ENCODE measurements at places on chromosomes 4 and X.

DNA sequence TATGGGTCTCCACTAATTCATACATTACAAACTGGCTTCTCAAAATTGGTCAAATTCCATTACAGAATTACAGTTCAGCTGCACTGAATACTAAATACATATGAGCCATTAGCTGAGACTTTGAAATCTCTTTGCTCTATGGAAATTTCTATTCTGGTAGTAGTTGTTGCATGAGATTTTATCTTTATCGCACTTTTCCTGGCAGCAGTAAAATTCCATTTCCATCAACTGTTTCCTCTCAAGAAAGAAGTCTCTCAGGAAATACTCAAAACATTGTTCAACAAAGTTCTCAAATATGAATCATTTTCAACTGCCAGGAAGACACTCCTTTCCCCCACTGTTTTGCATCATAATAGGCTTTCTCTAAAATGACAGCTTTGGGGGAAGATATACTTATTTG is 51.3 kb downstream of the ATP11C start:
- no peak for DNase-seq

GRCh38 chr4:186227744-186228513 is 622 bp downstream of the KLKB1 start:
- no peak for DNase-seq

DNA sequence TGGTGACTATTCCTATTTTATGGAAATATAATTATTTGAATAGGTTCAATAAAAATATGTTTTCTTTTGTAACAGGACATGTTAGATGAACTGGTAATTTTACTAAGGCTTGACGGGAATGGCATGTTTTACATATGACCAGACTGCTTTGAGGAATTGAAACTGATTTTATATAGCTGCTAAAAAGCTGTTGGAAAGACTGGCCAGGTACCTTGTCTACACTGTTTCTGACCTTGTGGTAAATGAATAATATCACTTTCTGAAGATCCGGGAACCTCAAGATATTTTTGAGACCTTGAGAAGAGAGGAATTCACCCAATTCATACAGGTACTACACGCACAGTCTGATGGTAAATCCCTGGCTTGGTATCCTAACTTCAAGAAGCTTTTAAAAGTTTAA is 42.1 kb upstream of the USP46 start:
- no peak for DNase-seq

DNA sequence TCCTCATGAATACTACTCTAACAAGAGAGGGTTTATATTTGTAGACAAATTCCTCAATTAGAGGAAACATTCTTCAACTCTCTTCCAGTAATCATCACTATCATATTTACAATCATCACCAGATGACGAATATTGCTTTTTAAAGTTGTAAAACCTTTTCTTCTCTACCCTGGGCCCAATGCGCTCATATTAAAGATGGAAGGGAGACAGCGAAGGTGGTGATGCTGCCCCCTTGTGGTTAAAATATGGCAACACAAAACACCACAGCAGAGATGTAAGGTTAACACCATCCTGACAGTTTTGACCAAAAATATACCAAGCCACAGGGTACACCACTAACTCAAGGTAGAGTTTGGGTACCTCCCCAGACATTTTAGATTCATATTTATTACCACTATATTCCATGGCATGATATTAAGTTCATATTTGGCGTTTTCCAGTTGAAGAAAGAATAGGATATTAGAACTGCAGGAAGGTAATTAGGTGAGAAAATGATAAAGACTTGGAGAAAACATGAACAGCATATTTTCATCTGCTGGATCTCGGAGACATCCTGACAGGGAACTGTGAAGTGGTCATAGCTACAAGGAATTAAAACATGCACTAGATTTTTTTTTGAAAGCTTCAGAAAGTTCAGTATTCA is 72.8 kb downstream of the SLC9A7 start:
- no peak for DNase-seq

- peak; percentile 49 for DNase-seq
These were observed 3.5 kb downstream of the CCNI start for GRCh38 chr4:77072195-77072753.

DNA sequence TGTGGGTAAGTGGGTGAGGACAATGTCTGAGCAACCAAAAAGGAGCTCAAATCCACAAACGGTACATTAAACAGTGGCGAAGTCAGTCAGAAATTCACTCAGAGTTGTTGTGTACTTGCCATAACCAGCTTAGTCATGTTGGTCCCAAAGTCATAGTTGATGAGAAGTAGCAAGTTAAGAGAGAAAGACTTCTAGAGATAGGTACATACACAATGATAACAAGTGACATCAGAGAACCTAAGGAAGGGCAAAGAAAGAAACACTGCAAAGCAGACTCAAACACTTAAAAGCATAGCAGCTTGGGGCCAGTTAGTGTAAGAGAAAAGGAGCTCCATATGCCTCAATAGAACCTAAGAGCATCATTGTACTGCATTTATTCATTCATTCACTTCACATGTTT is 30.2 kb downstream of the DYNLT3 start:
- no peak for DNase-seq

- DNase-seq = no peak
These were observed 65.5 kb downstream of the ZNF81 start for GRCh38 chrX:47902161-47902560.

DNA sequence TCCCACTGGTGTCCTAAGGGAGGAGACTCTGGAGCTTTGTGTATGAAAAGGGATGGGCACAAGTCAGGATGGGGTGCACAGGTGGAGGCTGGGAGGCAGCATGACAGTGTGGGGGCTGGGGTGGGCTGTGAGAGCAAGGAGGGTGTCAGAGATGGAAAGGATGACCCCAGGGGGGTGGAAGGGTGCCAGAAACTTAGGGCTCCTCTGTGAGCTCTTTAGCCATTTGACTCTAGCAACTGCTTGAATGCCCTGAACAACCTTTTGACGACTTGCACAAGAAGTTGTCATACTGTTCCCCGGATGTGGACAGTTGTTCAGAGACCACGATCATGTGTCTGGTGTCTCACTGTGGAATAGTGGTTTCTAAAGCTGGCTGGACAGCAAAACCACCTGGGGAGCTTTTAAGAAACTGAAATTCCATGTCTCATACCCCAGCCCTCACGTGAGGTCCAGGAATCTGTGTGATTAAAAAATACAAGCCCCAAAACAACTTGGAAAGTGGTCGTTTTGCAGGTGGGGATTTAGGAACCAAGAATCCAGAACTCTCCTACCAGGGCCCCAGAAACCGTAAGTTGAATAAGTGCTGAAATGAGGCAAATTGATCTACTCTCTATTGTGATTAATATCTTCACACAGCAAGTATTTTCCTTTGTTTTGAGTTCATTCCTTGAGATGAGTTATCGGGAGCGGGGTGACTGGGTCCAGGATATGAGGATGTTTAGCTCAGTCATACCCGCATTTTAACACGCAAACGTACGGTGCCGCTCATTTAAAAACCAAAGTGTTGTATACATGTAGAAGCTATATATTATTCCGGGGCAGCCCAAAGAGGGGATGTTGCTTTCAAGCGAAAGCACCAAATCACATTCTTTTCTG is 3.4 kb downstream of the RHOH start:
- peak; percentile 44 for DNase-seq

- no peak for DNase-seq
These were observed 64.7 kb upstream of the PTCHD1 start for GRCh38 chrX:23269923-23270322.

DNA sequence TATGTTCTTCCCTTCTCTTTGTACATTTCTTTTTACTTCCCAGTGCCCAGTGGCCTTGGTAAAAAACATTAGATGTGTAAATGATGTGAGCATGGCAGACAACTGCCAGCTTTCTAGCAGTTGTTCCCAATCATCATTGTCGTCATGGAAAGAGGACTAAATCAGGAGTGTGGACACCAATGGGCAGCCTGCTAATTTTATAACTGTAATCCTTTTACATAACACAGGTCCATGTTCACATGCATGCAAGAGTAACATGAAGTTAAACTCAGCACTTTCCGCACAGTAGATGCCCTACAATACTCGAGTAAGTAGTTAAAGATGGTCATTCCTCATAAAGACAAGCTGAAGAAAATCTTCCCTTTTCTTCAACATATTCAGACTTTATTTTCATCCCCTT is 23.4 kb upstream of the G3BP2 start:
- DNase-seq = no peak

DNA sequence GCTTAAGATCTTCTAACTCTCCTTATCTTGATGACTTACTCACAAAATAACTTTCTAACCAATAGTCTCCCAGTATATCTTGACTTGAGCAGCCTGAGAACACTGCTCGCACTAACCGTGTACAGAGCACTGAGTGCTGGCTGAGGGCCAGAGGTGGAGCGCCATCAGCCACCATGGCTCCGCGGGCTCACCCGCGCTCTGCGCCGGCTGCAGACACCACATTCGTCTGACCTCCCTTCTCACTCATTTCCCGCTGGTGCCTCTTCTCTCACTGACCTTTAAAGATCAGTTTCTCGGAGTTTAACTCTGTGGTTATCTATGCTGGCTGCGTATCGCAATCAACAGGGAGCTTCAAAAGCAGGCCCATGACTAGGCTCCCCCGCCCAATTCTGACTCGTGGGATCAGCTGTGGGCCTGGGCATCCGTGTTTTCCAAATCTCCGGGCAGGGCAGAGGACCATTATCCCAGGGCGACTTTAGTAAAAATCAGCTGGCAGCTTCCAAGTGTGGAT is 78.6 kb downstream of the HAUS3 start:
- DNase-seq = no peak

DNA sequence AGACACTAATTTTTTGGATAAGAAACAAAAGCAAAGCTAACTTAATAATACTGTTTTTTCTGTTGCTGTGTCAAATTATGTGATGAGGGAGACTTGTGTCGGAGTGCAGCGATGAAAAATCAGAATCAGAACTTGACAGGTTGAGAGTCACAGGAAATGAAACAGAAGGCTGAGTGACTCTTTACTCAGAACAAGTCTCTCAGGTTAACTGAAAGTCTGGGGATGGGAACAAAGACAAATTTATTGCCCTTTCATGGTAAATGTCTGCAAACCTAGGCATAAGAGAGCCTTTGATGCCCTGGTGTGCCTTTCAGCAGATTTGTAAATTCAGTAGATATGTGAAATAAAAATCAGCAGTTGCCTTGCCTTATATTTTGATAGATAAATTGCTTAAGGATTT is 96.0 kb downstream of the ADGRL3 start:
- no peak for DNase-seq

DNA sequence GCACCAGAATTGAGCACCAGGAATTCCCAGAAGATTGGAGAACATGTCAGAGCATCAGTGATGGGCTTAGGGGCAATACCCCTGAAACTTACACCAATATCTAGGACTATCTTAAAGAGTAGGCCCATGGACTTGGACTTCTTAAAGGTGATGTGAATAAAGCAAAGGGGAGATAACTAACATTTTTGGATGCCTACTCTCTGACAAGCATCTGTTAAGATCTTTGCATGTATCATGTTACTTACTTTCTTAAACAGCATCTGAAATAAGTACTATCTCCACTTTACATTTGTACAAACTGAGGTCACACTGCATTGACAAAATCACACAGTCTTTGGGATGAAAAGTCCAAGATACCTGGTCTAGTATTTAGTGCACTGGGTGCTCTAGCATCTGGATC is 258.6 kb upstream of the ARSJ start:
- DNase-seq = no peak

DNA sequence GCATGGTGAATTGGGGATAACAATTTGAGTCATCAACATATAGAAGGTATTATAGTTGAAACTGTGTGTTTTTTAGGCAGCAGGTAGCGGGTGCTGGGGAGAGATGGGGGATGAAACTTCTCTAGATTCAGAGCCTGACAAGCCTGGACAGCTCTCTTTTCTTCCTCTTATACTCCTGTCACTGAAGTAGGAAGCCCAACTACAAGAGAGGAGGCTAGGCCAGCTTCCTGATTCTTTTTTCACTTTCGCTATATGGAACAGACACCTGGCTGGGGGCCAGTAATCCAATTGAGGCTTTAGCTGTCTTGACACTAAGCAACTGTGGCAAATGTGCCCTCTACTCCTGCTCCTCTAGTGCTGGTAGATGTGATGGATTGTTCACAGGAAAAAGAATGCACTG is 69.2 kb downstream of the PHKA1 start:
- DNase-seq = no peak

- no peak for DNase-seq
These were observed 41.6 kb downstream of the ARHGAP10 start for GRCh38 chr4:147773261-147774184.

GRCh38 chr4:103754844-103755243 is 35.1 kb upstream of the TACR3 start:
- DNase-seq = no peak

- DNase-seq = no peak
These were observed 8.7 kb downstream of the GUCY2F start for GRCh38 chrX:109472939-109473735.

DNA sequence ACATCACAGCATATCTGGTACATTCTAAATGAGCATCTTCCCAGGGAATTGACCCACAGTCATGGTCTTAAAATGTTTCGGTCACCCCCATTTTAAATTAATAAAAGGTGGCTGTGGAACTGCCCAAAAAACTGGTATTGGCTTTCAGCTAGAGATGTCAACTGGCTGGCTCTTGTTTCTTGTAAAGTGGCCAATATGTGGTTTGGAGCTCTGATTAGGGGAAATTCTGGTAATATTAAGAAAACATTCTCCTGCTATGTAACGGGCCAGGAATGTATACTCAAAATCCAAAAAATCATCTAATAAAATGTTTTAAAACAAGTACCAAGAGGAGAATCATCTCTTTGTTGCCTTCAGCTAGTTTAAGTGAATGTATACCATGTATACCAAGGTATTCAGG is 62.0 kb upstream of the VCX2 start:
- no peak for DNase-seq

DNA sequence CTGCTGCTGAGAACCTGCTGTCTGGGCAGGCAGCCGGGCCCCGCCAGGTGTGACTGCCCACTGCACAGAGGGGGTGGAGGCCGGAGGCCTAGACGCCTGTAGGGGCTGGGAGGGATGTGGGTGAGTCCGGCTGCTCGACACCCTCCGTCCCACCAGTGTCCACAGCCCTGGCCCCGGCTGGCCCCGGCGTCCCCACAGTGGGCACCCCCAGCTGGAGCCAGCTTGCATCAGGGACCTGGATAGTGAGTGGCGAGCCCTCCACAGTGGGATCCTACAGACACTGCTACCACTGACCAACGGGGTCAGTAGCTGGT is 34.7 kb upstream of the SPON2 start:
- DNase-seq = no peak

DNA sequence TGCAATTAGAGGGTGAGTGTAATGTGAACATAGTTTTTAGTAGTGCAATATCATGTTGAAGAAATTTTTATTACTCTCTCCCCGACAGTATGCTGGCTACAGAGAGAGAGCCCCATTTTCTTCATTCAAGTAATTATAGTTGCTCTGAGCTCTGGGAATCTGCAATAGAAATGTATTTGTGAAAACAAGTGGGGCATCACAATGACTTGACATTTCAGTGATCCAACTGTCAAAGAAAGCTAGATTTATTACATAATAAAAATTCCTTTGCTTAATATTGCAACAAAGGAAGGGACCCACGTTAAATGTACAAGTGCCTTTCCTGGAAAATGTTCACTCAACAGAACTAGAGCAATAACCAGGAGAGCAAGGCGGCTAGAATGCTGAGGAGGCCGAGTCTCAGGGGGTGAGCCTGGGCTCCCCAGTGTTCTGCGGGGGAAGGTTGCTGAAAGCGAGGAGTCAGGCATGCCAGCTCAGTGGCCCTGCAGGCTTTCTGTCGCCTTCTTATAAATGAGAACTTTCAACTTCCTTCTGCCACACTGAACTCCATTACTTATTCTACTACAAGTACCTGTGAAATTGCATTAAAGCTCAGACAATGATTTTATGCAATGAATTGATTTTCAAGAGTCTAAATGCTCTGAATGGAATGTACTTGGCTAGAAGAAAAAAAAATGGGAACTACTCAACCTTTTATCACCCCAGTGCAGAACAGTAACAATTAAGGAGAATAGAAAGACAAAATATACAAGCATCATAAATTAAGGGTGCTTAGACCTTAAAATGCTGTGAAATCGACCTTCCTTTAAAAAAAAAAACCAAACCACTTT is 476.4 kb downstream of the AFF2 start:
- no peak for DNase-seq

All from T-helper 22 cell (primary cell).